ENCODE measurements at places on chromosomes 3 and 15. TPM values are rescaled to one million over a fixed set of nuclear protein-coding genes. Genes with fewer than 3 reads are reported as not detected.

DNA sequence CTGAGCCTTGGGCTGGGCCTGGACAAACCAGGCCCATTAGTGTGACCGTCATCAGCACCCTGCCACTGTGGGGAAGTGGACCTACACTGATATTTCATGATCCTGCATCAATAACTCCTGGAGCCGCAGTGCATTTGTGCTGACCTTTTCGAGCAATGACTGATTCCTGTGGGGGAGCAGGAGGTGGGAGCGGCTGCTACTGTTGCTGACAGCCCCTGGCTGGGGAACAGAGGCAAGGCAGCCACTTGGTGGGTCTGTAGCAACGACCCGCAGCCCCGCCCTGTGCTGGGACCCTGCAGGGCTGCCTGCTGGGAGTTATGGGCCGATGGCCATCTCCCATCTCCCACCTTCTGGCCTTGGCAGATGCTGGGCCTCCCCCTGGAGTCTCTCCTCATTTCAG is 42.1 kb downstream of the CCDC33 start:
- DNase-seq: no peak

DNA sequence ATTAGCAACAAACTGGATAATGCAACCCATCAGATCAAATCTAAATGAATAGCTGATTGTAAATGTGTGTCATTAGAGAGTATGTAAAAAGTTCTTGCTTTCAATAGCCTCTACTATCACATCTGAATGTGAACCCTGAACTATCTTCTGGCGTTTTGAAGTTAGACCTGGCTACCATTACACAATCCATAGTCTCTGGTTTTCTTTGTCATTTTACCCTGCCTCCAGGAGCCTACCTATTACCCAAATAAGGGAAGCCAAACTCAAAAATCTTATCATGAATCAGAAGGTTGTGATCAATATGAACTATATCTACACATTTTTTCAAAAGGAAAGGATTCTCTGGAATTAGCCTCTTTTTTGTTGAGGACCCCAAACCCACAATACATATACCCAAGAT is 31.8 kb downstream of the PCYT1A start:
- DNase-seq: no peak

GRCh38 chr3:42518800-42519567 is 16.5 kb downstream of the VIPR1 start:
- no peak for DNase-seq

DNA sequence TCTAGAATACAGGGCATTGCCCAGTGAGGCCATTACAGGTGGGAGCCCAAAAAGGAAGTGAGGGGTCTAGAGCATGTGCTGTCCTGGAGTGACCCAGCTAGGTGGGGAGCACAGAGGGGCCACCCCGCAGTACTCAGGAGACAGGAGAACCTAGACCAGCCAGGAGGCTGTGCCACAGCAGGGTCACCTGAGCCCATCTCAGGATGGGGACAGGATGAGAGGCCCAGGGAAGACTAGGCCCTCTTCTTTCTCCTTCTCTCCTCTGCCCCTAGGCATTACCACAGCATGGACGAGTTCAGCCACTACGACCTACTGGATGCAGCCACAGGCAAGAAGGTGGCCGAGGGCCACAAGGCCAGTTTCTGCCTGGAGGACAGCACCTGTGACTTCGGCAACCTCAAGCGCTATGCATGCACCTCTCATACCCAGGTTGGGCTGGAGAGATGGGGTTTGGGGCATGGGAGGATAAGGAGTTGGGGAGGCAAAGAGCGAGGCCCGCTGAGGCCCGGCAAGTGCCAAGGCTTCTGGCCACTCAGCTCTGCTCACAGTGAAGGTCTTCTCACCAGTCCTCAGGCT is 20.6 kb downstream of the LOXL1 start:
- DNase-seq: no peak

GRCh38 chr3:123695152-123695551 is 110.3 kb upstream of the HACD2 start:
- no peak for DNase-seq

DNA sequence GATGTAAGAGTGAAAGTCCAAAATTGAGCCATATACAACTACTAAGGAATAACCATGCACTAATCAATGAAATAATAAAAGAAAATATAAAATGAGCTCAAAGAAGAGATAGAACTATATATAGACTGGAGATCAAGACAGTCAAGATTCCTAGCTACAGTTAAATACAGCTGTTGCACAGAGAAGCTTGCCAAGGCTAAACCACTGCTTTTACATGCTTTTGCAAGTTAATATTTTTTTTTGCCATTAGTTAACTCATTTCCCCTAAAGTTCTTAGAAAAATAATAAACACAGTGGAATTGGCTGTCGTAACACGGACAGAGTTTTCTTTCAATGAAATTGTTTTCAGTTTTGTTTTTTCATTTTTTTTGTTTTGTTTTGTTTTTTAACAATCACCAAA is 123.0 kb downstream of the VGLL3 start:
- no peak for DNase-seq

GRCh38 chr3:88398581-88398980 is 248.8 kb downstream of the C3orf38 start:
- no peak for DNase-seq

GRCh38 chr3:16151109-16151508 is 23.4 kb upstream of the GALNT15 start:
- no peak for DNase-seq

- DNase-seq: no peak
Measured at GRCh38 chr15:60994963-60995475, 234.1 kb downstream of the RORA start.

Gene SSR3
- polyA plus RNA-seq: 147 TPM

- no peak for DNase-seq
Measured at GRCh38 chr3:191627064-191627463, 166.1 kb downstream of the PYDC2 start.

DNA sequence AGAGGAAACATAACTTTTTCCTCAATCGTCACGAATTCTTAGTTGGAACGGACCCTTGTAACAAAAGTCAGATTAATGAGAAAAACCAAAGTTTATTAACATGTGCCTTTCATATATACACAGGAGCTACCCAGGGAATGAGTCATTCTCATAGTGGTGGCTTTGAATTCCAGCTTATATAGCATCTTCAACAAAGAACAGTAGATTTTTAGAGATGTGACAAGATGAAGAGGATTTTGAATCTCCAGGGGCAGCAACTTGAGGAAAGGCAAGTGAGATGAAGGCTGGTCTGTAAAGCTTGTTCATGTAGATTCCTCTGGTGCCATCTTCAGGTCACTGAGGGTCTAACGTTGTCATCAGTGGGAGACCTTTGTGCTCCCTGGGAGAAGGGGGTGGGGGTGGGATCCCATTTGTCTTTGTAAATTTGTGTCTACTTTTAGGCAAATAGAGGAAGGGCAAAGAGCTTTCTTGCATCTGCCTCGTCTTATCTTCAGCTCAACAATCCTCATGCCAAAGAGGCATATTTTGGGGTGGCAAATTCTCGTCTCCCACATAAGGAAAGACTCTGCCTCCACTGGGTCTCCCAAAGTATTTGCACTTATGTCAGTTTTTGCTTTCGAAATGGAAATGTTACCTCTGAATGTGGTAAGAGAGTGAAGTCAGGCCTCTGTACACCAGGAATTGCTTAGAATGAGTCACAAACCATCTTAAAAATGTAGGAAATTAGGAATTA is 29.5 kb downstream of the CLEC3B start:
- no peak for DNase-seq

DNA sequence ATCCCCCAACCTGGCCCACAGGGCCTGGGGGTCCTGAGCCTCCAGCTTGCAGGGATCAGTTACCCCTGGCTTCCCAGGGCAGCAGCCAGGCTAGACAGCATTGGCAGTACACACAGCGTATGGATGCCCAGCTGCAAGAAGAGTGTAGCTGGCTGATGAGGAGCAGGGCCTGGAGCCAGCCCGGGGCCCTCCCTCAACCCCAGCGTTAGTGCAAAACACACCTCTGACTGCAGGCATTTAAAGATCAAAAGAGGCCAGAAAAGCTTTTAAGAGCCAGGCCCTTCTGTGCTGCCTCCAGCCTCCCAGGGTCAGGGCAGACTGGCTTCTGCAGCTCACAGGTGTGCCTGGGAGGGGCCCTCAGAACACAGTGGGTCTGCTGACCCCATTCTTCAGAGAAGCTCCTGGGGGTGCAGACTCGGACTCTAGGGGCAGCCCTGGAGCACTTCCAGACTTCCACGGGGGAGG is 110.6 kb downstream of the ETFA start:
- no peak for DNase-seq

DNA sequence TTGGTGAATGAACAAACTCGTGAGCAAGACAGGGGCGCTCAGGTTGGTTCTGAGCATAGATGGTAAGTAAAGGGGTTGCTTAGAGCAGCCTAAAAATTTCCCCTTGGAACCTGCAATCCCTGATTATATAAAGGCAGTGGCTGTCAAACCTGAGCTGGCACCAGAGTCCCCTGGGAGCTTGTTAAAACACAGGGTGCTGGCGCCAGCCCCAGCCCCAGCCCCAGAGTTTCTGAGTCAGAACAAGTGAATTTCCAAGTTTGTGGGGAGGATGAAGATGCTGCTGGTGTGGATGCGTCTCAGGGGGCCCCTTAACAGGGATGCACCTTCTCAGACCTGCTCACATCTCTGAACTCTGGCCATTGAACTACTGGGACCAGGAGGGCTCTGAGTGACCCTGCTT is 48.2 kb downstream of the FEM1B start:
- no peak for DNase-seq

- DNase-seq: no peak
Measured at GRCh38 chr3:105139881-105140560, 226.7 kb upstream of the ALCAM start.

Gene RTP3
- not detected for polyA plus RNA-seq

GRCh38 chr3:144942093-144942837 is 970.6 kb downstream of the DIPK2A start:
- DNase-seq: no peak

DNA sequence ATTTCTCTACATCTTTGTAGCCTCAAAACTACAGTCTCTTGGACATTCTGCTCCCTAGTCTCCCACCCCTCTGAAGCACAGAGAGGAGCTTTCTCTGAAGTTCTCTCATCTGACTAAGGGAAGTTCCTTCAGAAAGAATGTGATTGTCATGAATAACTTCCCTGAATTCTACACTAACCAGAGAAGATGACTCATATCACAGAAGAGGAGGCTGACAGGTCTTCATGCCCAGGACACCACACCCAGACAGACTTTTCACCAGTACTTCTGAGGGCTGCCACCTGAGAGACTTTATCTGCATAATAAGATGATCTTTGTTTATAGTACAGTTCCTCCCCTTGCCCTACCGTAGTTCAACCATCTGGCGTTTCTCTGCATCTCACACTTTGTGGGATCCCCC is 52.8 kb downstream of the CDIN1 start:
- DNase-seq: no peak

- no peak for DNase-seq
Measured at GRCh38 chr15:33022629-33023028, 171.9 kb downstream of the FMN1 start.

- DNase-seq: no peak
Measured at GRCh38 chr3:183265157-183265642, 12.1 kb downstream of the B3GNT5 start.

GRCh38 chr3:57832486-57832885 is 76.4 kb downstream of the SLMAP start:
- DNase-seq: no peak

DNA sequence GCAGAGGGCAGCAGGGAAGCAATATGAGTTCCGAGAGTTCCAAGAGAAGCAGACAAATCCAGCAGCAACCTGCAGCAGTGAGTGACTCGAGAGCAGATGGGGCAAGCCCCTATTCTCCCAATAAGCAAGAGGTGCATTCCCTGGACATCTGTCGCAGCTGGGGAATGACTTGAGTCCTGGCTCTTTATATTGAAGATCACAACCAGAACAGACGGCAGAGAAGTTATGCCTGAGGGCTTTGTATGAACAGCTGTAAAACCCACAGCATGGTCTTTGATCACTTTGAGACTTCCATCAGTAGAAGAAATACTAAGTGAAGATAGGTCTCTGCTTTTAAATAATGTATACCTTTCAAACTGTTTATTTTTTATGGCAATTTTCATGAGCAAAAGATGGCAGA is 23.6 kb upstream of the C3orf22 start:
- DNase-seq: no peak
